Mucosa of descending colon (tissue), 3 donors: ENCODE measurements at places on chromosomes 12 and 14. TPM values are rescaled to one million over a fixed set of nuclear protein-coding genes. Genes with fewer than 3 reads are reported as not detected.

GRCh38 chr14:99381688-99382060 lies 99.0 kb downstream of the SETD3 start:
- no peak for DNase-seq

FSCB gene
- total RNA-seq, result not detected

DNA sequence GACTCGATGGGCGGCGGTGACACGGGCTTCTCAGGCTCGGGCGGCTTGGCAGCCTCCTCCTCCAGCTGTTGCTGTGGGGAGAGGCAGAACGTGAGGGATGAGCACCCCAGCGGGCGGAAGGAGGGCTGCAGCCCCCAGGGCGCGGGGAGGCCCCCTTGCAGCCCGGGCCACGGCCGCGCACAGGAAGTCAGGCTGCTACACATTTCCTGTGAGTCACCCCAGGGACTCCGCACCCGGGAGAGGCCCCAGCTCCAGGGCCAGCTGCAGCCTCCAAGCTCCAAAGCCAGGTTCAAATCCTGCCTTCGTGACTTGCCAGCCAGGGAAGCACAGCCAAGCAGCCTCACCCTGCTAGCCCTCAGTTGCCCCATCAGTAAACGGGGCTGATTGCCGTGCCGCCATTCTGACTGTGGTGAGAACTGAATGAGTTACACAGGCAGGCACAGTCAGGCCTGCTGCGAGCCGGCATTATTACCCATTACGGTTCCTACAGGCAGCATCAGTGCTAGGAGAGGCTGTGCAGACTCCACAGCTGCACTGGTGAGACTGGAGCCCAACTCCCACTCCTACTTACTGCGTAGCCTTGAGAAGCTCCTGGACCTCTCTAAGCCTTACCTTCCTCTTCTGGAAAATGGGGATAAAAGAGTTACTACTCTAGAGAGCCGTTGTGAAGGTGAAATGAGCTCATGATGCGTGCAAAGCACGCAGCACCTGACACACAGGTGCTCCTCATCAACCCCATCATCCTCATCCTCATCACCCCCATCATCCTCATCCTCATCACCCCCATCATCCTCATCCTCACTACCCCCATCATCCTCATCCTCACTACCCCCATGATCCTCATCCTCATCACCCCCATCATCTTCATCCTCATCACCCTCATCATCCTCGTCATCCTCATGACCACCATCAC lies 100.9 kb downstream of the NCOR2 start:
- DNase-seq, result peak; percentile 75

P2RX7 gene
- 10.9 TPM for total RNA-seq
